Epithelial cell of proximal tubule (primary cell): ENCODE measurements at places on chromosomes 5 and 9.

DNA sequence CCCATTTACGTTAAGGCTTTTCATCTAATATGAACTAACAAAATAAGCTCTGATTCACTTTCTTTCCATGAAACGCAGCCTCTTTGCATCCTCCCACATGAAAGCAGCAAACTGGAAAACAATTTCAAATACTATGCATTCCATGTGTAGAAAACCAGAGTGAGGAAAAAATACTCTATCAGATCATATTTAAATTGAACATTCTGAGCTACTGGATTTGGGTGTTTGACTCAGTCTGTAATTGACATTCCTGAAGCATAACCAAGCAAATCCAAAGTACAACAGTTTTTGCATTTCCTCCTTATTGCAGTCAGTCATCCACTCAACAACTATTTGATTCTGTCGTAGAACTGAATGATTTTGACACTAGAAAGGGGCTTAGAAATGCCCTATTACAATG lies 399.1 kb upstream of the NMUR2 start:
- no peak for DNase-seq

GRCh38 chr5:138605254-138605972 lies 30.2 kb upstream of the HSPA9 start:
- no peak for DNase-seq

DNA sequence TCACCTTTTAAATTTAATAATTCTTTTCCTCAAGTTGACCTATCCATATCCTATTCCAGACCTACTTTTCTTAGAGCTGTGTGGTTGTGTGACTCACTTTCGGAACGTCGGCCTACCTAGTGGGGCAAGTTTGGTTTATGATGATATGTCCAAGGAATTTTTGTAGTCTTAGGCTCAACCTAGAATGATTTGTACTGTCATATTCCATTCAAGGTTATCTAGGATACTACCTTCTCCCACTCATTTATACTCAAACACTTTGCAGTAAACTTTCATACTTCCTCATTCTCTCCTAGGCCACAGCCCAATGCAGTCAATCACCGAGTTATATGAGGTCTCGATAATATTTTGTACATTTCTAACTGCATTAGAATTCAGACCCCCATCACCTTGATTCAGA lies 61.9 kb downstream of the PIK3R1 start:
- DNase-seq, result no peak

- DNase-seq, result no peak
Measured at GRCh38 chr9:136240941-136241340, 4.7 kb downstream of the QSOX2 start.

- DNase-seq, result no peak
Measured at GRCh38 chr9:110850401-110851135, 182.0 kb downstream of the MUSK start.

GRCh38 chr5:151058301-151058700 lies 22.5 kb downstream of the TNIP1 start:
- DNase-seq, result no peak

- DNase-seq, result no peak
Measured at GRCh38 chr5:139664086-139664693, 16.0 kb downstream of the CXXC5 start.

- DNase-seq, result no peak
Measured at GRCh38 chr9:112278152-112278551, 55.3 kb downstream of the PTBP3 start.
